NCI-H1417 treated with DMSO at 0.1 percent for 48 hours (cell line): ENCODE measurements at places on chromosomes 3 and 15.
A peak's percentile ranks its signal among the peaks of the same experiment; 100 is the strongest.

GRCh38 chr3:9101286-9101685, 138.0 kb upstream of the RAD18 start:
- no peak for DNase-seq

GRCh38 chr3:123036352-123037014, 8.9 kb upstream of the SEMA5B start:
- DNase-seq = no peak

- DNase-seq = no peak
These were observed 51.8 kb downstream of the GRAMD1C start for GRCh38 chr3:113890256-113890900.

DNA sequence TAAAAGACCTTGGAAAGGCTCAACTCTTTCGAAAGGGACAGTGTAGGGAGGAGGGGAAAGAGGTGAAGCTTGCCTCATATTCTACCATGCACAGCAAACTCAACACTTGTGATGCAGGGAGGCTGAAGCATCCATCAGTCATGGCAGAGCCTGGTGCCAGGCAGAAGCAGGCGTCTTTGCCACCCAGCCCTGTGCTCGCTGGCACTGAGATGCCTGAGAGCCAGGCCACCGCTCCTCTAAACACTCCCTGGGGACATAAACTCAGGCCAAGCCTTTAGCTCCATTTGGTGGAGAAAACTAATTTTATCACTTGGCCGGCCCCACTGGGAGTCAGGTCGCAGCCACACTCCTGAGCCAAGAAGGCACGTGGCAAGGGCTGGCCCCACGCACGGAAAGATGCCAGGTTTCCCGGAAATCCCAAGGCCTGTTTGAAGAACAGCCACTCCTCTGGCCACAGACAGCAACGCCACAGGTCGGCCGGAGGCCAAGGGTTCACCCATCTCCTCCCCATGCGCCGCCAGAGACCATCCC, 30.7 kb downstream of the XXYLT1 start:
- no peak for DNase-seq

DNA sequence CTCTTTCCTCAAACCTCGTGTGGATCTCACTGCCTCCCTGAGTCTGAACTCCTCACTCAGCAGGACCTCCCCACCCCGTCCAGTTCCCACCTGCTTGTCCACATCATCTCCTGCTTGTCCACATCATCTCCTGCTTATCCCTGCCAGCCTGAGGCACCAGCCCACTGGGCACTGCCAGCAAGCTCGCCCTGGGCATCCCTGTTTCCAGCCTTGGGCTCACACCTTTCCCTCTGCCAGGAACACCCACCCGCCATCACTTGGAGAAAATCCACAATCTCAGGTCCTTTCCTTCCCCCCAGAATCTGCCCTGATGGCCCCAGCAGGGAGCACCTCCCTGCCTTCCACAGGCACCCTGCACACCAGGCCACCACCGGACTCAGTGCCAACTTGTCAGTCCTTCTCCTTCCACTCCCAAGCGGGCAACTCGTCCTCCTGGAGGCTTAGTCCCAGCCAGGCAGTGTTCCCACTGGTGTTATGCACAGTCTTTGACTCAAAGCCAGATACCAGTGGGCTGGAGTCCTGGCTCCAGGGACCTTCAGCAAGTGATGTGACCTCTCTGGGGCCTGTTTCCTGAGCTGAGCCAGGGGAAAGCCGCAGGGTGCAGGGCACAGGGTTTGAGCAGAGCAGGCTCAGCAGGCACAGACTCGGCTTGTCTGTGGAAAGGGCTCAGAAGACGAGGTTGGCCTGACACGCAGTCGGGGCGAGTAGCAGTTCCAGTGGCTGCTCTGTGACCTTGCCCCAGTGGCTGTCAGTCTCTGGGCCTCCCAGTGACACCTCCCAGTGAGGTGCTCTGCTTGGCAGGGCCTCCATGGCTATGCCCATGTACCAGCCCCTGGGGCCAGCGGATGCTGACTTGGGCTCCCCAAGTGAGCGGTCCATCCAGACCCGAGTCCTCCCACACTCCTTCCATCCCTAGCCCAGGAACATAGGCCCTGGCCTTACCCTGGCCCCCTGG, 9.5 kb upstream of the MESP2 start:
- no peak for DNase-seq

DNA sequence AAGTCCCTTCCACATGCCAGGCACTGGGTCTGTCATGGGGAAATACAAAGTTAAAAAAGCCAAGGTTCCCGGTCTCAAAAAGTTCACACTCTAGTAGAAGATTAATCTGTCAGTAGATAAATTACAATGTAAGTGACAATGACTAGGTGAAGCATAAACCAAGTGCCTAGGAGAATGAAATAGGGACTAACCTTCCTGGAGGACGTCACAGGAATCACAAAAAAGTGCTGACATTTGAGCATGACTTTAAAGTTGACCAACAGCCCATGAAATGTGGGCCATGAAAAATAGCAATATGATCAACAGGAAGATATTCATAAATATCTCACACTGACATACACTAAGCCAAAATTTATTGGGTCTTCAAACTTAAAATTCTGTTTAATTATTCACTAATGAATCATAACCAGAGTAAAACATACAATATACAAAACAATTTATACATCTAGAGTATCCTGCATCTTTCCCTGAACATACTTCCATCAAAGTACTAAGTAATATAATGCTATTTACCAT, 20.0 kb downstream of the COPS2 start:
- no peak for DNase-seq

DNA sequence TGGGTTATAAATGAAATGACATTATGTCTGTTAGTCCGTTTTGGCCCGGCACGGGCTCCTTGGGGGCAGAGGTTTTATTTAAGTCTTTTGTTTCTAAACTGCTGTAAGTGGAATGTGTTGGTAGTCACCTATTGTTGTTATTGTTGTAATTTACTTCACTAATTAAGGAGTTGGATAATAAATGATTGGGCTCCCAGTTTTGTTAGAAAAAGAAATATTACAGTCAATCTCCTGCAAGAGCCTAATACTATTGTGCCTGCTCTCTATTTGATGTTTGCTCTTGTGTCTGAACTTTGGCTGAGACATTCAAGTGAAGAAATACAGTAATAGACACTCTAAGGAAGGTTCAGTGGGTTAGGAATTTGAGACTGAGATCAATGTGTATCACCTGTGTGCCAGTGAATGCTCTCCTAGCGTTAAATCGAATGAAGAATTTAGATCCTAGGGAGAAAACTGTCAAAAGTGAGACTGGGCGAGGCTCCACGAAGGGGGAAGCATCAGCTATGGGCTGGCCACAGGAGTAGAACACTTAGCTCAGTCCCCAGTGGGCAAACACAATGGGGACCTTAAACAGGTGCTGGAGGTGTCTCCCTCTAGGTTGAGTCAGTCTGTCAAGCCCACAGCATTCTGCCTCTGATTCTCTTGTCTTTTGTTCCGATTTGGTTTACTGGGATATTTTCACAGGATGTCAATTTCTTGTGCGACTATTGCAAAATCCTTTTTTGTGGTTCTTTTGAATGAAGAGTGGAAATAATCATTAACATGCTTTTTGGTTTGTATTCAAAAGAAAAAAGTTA, 1.2 kb downstream of the ROBO2 start:
- no peak for DNase-seq

GRCh38 chr3:70308760-70309159, 3.7 kb downstream of the MDFIC2 start:
- no peak for DNase-seq

- no peak for DNase-seq
These were observed 52.5 kb downstream of the PIAS1 start for GRCh38 chr15:68106656-68107055.

DNA sequence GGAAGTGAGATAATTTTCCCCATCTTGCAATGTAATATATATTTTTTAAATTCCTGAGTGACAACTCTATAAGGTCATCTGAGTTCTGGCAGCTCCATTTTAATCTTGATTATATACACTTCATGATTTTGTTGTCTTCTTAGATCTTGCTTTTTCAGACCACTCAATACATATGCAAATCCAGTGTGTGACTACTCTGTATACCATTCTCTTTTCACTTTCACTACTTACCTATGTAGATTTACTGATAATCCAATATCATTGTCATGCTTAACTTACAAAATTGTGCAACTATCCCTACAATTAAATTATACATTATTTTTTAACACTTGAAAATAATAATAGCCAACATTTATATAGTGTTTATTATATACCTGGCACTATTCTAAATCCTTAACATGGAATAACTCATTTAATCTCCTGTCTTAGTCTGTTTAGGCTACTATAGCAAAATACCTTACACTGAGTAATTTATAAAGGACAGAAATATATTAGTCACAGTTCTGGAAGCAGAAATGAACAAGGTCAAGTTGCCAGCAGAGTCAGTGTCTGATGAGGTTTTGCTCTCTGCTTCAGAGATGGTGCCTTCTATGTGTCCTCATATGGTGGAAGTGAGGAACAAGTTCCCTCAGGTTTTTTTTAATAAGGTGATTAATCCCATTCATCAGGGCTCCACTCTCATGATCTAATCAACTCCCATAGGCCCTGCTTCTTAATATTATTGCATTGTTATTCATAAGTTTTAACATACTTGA, 338.5 kb downstream of the TUSC7 start:
- DNase-seq = no peak

DNA sequence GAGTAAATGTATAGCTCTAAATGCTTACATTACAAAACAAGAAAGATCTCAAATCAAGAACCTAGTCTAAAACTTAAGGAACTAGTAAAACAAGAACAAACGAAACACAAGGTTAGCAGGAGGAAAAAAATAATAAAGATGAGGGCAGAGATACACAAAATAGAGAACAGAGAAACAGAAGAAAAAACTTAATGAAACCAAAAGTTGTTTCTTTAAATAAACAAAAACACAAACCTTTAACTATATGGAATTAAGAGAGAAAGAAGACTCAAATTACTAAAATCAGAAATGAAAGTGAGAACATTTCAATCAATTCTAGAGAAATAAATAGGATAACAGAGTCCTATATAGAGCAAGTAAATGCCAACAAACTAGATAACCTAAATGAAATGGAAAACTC, 59.6 kb downstream of the DLG1 start:
- DNase-seq = no peak

- DNase-seq = peak; percentile 79
These were observed at the start of gene ZNF770 for GRCh38 chr15:34988027-34988902. Gene ZNF770 (minus strand): TSS chr15:34988287. CDS start chr15:34983434, 4,853 bp downstream.

GRCh38 chr15:67138891-67139855, 73.8 kb downstream of the SMAD3 start:
- no peak for DNase-seq

DNA sequence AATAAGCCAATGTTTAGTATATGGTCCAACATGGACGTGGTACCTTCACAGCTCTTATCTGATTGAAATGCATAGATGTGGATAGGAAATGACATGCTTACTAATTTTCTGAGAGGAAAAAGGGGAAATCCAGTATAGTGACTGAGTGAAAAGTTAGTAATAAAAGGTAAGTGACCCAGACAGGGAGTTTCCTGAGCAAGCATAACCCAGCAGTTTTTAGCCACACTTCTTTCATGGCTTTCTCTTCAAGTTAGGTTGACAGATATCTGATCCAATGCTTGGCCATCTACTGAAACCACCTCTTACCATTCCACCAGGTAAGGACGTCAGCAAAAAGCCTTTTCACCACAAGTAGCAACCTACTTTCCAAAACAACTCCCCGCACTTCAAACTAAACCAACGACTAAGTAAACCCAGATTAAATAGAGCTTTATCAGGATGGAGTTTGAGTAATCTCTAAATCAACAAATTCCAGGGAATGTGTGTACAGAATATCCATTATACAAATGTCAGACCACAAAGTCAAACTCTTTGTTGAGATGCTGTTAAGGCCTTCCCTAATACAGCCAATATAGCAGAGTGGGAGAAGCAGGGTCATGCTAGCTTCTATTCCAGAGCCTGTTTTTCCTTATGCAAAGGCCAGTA, 329.7 kb downstream of the RORA start:
- DNase-seq = no peak

- DNase-seq = no peak
These were observed 103.3 kb downstream of the GOLIM4 start for GRCh38 chr3:167992381-167992780.

DNA sequence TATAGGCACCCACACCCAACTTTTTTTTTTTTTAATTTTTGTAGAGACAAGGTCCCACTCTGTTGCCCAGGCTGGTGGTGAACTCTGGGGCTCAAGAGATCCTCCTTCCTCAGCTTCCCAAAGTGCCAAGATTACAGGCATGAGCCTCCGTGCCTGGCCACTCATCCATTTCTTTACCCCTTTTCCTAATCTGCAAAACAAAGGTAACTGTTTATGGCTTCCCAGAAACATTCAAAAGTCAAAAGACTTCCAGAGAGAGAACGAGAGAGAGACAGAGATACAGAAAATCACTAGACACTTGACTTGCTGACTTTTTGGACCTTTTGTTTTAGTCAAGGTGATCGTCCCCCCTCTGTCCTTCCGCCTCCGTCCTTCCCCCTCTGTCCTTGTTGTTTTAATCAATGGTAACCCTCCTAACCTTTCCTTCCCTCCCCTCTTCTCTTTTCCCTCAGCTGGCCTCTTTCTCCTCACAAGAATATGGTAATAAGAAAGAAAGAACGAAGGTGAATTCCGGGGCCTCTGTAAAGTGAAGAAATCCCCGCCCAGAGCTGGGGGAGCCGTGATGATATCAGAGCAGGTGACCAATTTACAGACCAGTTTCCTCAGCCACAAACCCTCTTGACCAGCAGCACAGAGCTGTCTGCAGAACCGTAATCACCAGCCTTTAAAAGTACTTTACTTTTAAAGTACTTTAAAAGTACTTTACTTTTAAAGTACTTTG, 21.9 kb downstream of the KLHL6 start:
- no peak for DNase-seq

DNA sequence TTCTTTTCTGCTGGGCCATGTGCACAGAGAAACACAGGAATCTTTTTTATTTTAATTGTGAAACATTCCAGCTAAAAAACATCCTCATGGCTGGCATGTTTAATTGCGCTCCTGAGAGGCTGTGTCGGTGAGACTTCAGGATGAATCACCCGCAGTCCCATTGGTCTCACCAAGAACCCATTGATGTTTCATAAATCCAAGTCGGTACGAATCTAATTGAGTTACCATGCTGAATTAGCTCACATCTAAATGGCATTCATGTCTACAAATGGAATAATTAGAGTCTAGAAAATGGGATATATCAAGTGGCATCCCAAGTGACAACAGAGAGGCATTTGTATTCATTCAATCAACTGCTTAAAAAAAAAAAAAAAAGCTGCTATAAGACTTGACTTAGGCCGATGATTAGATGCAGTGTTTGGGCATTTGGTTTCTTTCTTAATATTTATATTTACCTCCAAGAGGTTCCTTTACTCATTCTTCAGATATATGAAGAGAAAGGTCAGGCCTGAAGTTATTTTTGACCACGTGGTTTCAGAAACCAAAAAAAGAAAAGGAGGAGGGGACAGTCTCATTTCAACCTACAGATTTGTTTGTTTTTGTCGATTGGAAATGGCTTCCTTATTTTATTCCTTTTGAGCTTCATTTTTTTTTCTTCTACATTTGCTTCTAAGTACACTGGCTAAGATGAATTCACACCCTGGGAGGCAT, 79.1 kb upstream of the FOXB1 start:
- no peak for DNase-seq

- no peak for DNase-seq
These were observed at the start of gene GSK3B for GRCh38 chr3:120093911-120094775. Gene GSK3B (minus strand): TSS chr3:120094447. CDS start chr3:120093434, 1,013 bp downstream.

DNA sequence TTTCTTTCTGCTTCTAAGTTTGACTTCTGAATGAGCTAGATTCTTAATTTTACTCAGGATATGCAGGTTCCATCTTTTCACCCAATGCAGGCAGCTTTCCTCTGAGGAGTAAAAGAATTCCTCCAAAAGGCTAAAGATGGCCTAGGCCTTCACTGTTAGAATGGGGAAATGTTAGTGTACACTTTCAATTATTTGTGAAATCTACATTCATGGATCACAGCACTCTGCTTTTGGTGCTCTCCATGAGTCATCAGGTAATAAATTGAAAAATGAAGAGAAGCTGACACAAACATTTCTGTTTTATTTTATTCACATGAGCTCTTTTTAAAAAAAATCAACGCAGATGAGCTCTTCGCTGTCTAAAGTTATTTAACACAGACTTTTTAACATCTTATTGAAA, 502.5 kb upstream of the GOLIM4 start:
- DNase-seq = no peak
